ENCODE measurements at places on chromosomes 5 and 9. TPM values are rescaled to one million over a fixed set of nuclear protein-coding genes. Genes with fewer than 3 reads are reported as not detected.

CCDC183 gene
- total RNA-seq: 0.34 TPM

CTNND2 gene
- total RNA-seq: not detected

DAPK1 gene
- total RNA-seq: 2.1 TPM

GGTA1 gene
- total RNA-seq: not detected

SLC4A9 gene
- not detected for total RNA-seq

TAF11L13 gene
- not detected for total RNA-seq

OGN gene
- not detected for total RNA-seq

C9orf50 gene
- not detected for total RNA-seq

SLC31A2 gene
- total RNA-seq: 1.6 TPM

MAMDC2 gene
- total RNA-seq: not detected

CCDC69 gene
- 33.0 TPM for total RNA-seq

MACIR gene
- 8.6 TPM for total RNA-seq

PLAC8L1 gene
- total RNA-seq: not detected

PCDHA4 gene
- total RNA-seq: not detected

SPOCK1 gene
- total RNA-seq: not detected

CKMT2 gene
- not detected for total RNA-seq

HSD17B3 gene
- not detected for total RNA-seq

GAPT gene
- total RNA-seq: not detected

PPP3R2 gene
- not detected for total RNA-seq

TAL2 gene
- not detected for total RNA-seq

TXNDC15 gene
- total RNA-seq: 26.7 TPM

ZBTB5 gene
- total RNA-seq: 8.8 TPM

LRRC19 gene
- not detected for total RNA-seq

CCL27 gene
- total RNA-seq: not detected

MEIKIN gene
- total RNA-seq: not detected

NR5A1 gene
- total RNA-seq: not detected

CDC20B gene
- total RNA-seq: not detected

CDH9 gene
- not detected for total RNA-seq

LSM11 gene
- 7.3 TPM for total RNA-seq

DDX4 gene
- total RNA-seq: not detected

FGF10 gene
- not detected for total RNA-seq

ADGRD2 gene
- total RNA-seq: not detected

AIF1L gene
- total RNA-seq: 0.72 TPM

BSPRY gene
- 8.2 TPM for total RNA-seq

GABRB2 gene
- not detected for total RNA-seq

GEMIN5 gene
- total RNA-seq: 33.0 TPM

ENTREP1 gene
- total RNA-seq: not detected

ZNF608 gene
- total RNA-seq: not detected

ISL1 gene
- not detected for total RNA-seq

MVB12B gene
- total RNA-seq: 6.6 TPM
